NCI-H226 (cell line): ENCODE measurements at places on chromosomes 1 and 21.

GRCh38 chr1:52592637-52593323, 9.4 kb upstream of the GPX7 start:
- DNase-seq: no peak

GRCh38 chr1:109225711-109226445, 12.2 kb downstream of the SARS1 start:
- DNase-seq: peak; percentile 70

DNA sequence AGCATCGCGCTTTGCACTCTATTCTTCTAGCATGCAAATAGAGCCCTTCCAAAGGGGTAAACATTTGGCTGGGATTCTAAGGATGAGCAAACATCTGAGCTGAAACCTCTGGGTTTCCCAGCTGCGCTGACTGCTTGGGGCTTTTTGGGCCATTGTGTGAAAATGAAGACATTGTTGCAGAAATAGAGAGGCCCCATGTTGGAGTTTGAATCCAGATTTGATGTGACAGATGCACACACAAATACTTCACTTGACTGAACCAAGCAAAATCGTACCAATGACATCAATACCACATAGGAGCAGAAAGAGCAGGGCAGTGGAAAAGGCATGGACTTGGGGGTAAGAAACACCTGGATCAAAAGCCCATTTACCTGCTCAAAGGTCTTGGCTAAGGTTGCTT, 144.6 kb upstream of the HMGB4 start:
- DNase-seq: no peak

- DNase-seq: peak; percentile 17
These were observed 34.7 kb upstream of the CASZ1 start for GRCh38 chr1:10830961-10831668.

DNA sequence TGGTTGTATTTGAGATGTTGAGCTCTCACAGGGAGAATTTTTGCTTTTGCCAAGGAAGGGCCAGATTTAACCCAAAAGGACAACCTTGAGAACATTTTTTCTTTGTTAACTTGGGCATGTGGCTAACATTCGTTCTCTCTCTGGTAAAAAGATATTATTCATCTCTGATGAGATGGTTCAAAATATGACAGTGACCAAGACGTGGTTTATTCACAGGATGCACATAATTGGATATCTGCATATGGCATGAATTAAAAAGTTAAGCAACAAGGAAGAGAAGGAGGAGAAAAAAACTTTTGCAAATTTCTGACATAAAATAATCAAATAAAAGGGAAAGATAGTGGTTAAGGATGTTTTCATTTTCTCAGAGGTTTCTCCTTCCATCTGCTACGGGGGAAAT, 43.1 kb upstream of the BCL10 start:
- DNase-seq: no peak

GRCh38 chr1:16246961-16247360, 10.0 kb upstream of the CPLANE2 start:
- DNase-seq: no peak

- DNase-seq: peak; percentile 52
These were observed 320.2 kb upstream of the NFIA start for GRCh38 chr1:60762176-60762575.

DNA sequence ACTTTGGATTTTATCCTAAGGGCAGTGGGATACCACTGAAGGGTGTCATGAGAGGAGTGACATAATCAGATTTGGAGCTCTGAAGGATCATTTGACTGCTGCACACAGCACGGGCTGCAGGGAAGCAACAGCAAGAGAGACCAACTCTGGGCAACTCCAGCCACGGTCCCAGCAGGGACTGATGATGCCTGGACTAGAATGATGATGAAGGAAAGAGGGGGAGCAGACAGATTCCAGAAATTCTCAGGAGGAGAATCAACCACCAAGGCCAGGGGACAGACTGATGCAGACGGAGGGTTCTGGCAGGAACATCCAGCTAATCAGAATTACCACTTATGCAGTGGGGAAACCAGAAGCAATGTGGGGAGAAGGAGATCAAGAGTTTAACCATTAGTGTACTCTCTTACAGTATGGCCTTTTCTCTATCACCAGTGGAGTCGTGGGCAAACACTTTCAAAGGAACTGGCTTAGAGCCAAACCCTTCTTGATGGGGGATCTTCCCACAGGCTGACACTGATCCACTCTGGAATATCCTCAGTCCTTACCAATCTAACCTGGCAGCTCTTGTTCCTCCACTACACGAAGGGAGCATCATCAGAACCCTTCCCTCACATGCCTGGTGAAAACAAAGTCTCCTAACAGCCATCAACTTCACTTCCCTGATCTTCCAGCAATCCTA, 3.3 kb downstream of the URB1 start:
- peak; percentile 35 for DNase-seq

- no peak for DNase-seq
These were observed 3.8 kb downstream of the FBXO2 start for GRCh38 chr1:11650331-11650991.

DNA sequence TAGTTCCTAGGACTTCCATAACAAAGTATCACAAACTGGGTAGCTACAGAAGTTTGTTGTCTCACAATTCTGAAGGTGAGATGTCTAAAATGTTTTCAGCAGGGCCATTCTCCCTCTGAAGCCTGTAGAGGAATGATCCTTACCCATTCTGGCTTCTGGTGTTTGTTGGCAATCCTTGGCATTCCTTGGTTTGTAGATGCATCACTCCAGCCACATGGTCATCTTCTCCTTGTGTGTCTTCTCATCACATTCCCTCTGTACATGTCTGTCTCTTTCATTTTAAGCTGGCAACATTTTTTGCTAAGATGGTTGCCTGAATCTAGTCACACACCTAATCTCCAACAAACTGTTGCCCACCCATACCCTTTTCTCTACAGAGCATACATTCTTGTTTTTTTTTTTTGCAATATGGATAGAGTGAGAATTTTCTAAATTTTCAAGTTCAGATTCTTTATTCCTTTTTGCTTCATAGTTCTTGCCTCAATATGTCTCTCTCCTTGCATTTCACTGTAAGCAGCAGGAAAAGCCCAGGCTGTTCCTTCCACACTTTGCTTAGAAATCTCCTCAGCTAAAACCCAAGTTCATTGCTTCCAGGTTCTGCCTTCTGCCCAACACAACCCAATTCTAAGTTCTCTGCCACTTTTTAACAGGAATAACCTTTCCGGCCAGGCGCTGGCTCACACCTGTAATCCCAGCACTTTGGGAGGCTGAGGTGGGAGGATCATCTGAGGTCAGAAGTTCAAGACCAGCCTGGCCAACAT, 18.3 kb downstream of the ZBED6 start:
- DNase-seq: no peak

DNA sequence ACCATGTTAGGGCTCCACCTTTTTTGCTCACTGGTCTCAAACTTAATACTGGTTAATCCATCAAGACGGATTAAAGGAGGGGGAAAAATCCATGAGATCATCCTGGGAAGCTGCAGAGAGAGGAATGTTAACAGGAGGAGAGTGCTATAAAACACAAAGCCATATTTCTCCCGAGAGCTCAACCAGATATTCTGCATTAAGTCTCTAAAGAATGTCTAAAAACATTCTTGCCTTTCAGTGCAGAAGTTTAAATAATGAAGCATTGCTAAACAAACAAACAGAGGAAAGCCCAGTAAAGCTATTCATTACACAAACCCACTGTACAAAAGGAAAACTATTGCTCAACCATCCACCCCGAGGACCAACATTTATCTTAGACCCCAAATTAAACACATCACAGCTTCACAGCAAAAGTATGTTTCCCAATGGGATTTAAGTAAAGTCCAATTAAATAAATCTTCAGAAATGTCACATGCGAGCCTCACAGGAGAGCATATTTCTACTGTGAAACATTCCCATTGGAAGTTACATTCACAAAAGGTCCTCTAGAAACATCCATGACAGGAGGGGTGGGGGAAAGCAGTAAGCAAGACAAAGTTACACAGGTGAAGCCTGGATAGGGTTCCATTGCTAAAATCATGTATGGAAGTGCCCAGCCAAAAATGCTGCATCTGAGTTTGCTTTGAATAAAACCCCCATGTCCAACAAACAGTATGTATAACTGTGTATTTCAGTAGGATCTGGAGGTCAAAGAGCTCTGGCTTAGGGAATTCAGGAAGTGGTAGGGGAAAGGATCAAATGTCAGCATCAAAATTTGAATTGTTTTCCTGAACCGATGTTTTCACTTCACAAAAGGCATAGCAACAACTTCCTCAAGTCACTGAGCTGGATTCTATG, 23.3 kb downstream of the DUSP10 start:
- DNase-seq: peak; percentile 7

DNA sequence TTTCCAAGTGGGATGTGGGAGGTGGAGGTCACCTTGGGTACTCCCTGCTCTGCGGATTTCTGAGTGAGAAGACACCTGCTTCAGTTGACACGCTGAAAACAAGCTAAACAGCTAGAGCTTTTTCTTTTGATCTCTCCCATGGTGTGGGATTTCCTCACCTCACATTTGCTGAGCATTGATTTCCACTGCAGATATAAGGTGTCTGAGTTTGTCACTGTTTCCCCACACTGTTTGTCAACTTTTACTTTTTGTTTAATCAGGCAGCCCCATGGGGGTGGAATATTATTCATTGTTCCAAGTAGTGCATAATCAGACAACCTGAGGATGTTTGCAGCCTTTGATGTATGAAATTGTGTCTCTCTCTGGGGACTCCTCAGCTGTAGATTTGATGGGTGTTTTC, 49.5 kb downstream of the FASLG start:
- no peak for DNase-seq

- no peak for DNase-seq
These were observed 7.8 kb upstream of the CALML6 start for GRCh38 chr1:1907098-1907736.

GRCh38 chr1:914131-914890, 9.4 kb upstream of the SAMD11 start:
- DNase-seq: no peak

GRCh38 chr1:66931590-66931989, 6.8 kb downstream of the MIER1 start:
- DNase-seq: no peak

- DNase-seq: no peak
These were observed 213.0 kb upstream of the VAMP3 start for GRCh38 chr1:7558041-7558461.

DNA sequence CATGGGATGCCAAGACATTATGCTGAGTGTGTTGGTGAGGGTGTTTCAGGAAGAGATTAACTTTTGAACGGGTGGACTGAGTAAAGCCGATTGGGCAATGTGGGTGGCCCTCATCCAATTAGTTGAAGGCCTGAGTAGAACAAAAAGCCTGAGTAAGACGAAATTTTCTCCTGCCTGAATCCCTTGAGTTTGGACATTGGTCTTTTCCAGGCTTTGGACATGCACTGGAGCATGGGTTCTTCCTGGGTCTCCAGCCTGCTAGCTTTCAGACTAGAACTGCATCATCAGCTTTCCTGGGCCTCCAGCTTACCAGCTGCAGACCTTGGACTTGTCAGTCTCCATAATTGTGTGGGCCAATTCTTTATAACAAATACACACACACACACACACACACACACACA, 63.6 kb downstream of the NIBAN1 start:
- DNase-seq: peak; percentile 78

- DNase-seq: no peak
These were observed 1234.4 kb downstream of the KCNT2 start for GRCh38 chr1:195373856-195374255.

- no peak for DNase-seq
These were observed 147.1 kb downstream of the DNM3 start for GRCh38 chr1:171988243-171988885.

DNA sequence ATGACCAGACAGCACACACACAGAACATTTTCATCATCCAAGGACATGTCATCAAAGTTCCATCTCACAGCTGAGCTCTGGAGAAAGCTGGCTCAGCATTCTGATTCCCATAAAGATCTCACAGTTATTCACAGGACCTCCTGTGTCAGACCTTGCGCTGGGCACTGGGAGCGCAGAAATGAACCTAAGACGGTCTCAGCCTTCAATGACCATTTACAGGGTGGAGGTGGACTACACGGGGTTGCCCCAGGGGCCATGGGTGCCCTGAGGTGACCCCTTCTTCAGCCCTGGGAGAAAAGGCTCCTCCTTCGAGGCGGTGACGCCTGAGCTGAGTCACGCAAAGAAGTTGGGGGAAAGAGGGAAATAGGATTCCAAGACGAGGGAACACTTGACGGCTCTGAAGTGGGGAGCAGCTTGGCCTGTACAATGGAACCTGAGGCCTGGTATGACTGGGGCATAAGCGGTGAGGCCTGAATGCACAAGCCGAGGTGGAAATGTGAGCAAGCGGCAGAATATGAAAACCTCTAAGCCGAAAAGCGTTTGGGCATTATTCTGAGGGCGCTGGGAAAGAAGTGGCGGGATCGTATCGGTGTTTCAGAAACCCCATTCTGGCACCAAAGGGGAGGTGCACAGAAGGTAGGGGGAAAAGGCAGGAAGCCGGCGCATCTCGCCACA, 797 bp downstream of the CC2D1B start:
- DNase-seq: peak; percentile 70

GRCh38 chr1:5968161-5968736, 24.0 kb downstream of the NPHP4 start:
- DNase-seq: no peak

GRCh38 chr1:102967786-102968185, 140.5 kb downstream of the COL11A1 start:
- DNase-seq: peak; percentile 5

DNA sequence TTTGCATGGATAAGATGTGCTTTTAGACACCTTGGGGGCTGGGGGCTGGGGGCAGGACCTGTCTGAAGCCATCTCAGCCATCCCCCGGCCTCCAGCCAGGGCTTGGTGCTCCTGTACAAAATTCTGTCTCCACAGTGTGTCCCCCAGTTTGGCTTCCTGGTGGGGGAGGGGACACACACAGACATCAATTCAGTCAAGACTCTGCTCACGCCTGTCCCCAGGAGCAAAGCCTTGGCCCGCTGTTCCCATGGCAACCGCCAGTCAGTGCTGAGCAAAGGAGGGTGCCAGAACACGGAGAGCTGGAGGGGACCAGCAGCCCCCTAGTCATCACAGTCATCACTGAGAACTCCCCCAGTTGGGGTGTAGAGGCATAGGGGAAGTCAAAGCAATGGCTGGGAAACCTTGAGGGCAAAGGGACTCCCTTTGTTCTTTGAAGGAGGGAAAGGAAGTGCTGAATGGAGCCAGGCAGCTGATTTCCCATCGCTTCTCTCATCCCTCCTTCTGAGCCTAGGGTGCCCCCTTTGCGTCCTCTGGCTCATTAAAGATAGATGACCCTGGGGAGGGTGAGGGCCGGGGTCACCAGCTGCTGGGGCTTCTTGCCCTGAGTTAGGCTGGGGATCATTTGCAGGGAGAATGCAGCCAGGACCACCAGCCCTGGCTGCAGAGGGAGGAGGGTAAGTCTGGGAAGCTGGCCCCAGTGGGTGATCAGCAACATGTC, 134.9 kb upstream of the IPO9 start:
- DNase-seq: no peak

- no peak for DNase-seq
These were observed at the start of gene ETV3L for GRCh38 chr1:157099633-157100009. TSS of gene ETV3L (minus strand) at chr1:157099808. CDS start at chr1:157099523, 285 bp downstream.
